ENCODE measurements at places on chromosomes 1 and 21.

DNA sequence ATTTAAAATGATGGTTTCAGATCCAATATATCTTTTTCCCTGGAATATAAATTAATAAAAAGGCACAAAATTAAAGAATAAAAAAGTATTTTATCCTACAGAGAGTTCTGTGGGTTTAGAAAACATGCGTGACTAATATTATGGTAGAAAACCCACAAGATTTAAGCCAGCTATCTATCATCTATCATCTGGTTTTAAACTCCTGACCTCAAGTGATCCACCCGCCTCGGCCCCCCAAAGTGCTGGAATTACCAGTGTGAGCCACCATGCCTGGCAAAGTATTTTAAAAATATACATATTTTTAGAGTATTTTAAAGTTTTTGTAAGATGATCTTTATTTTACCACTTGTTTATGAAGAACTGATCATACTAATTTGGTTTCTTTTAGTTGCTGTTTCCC lies 79.5 kb downstream of the NRIP1 start:
- DNase-seq = no peak

GRCh38 chr1:44049839-44050238 lies 18.6 kb upstream of the SLC6A9 start:
- peak; percentile 95 for DNase-seq

DNA sequence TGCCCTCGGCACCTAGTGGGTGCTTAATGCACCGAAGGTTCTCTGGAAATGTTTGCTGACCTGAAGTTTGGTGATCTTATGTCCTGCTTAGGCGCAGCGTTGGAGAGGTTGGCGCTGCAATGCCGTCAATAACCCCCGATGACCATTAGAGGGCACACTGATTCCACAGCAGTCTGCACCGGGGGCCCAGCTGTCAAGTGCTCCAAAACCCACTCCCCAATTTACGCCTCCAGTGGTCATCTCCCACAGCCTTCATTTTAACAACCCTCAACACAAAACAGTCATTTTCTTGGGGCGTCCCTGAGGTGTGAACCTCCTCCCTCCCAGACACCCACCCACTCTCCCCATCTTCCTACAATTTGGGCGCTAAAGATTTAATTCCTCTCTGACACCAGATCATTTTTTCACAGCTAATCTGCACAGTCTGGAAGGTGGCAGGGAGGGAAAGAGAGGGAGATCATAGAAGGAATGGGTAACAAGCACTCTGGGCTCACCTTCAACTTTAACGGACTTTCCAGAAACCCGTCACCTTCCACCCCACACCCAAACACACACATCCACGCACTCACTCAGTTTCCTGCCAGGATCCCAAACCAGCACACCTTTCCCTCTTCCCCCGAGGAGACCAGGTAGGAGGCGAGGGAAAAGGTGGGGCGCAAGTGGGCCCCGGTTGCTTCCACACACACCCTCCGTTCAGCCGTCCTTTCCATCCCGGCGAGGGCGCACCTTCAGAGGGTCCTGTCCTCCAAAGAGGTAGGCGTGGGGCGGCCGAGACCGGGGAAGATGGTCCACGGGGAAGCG lies 570 bp upstream of the NPR1 start:
- peak; percentile 60 for DNase-seq

DNA sequence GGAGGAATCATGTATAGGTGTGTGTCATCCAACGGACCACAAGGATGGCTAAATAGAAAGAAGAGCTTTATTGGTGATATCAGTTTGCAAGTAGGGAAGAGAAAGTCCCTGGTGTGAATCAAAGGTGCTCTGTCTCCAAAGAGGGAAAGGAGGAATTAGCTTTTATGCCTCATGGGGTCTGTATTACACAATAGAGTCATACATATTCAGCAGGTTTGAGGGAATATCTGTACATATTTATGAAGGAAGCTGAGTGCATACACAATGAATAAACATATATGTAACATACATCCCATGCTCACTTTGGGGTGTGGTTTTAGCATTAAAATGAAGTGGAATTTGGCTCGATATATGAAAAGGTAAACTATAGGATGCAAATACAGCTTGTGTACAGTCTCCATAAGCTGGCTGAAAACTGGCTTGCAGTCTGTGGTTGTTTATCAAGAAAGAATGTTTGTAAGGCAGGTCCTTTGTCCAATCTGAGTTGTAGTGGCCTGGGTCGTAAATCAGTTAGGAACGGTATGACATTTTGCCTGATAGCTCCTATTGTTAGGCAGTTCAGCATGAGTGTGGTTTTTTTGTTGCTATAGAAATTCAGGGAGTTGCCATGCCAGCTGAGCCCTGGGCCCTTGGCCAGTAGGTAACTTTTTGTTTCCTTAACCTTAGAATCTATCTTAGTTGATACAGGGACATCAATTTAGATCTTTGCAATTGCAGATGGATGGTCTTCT lies 198.0 kb upstream of the ZP4 start:
- no peak for DNase-seq

- DNase-seq = no peak
These were observed 43.6 kb upstream of the TIAM1 start for GRCh38 chr21:31387560-31388186.

DNA sequence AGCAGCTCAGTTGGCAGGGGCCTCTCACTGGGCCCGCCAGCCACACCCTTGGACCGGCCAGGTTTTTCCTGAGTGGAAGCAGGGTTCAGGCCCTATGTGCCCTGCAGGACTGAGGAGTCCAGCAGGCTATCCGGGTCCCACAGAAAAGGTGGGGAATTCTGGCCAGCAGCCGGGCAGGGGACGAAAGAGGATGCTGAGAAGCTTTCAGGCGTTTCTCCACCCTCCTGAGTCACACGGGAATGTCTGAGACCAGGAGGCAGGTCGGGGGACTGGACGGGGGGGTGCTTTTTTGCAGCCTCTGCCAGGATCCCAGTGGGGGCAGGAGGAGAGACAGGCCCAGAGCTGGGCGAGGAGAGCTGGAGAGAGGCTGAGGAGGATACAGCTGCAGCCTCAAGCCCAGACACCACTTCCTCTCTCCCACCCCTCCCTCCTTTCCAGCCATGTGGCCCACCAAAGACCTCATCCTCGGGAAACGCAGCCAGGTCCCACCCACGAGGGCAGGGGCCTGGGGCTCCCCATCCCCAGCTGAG lies 105.4 kb downstream of the SPSB1 start:
- peak; percentile 53 for DNase-seq

GRCh38 chr1:191152776-191153175 lies 675.1 kb upstream of the BRINP3 start:
- DNase-seq = no peak

DNA sequence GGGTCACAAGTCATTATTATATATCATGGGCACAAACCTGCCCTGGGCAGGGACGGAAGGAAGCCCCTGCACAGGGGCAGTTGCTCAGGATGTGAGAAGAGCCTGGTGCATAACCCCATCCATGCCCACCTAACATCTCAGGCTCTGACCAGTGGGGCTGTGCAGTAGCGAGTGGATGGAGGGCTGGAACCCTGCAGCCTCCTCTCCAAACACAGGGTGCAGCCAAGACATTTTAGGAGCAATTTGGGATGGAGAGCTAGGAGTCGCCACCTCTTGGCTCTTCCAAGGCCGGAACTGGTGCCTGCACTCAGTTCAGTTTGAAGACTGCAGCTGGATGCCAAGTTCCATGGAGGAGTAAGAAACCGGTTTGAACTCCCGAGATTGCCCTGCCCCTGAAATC lies 2.8 kb downstream of the MX1 start:
- DNase-seq = no peak

DNA sequence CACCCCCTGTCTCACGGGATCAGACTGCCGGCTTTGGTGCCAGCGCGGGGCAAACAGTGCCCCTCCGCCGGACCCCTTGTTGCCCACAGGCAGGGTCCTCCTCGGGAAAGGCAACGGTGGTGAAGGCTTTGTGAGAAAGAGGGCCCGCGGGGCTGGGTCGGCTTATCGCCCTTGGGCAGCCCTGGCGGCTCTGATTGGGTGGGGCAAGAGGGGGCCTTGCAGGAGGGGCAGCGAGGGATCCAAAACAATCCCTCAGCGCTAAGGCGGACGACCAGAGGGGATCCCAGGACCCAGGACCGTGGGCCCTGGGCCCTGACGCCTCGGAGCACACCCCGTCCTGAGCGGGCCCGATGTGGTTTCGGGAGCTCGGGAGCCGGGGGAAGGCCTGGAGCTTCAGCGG lies 3.9 kb upstream of the ZNF678 start:
- DNase-seq = no peak

DNA sequence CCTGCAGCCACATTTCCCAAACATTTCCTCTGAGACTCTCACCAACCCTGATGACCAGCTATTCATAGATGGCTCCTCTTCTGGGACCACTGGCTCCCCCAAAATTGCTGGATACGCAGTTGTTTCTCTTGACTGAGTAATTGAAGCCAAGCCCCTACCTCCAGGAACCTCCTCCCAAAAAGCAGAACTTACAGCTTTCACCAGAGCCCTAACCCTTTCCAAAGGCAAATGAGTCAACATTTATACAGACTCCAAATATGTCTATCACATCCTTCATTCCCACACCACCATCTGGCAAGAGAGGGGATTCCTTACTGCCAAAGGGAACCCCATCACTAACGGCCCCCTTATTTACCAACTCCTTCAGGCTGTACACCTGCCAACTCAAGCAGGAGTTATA lies 20.3 kb upstream of the CA6 start:
- no peak for DNase-seq

GRCh38 chr1:234868296-234869147 lies 258.5 kb upstream of the IRF2BP2 start:
- DNase-seq = no peak

DNA sequence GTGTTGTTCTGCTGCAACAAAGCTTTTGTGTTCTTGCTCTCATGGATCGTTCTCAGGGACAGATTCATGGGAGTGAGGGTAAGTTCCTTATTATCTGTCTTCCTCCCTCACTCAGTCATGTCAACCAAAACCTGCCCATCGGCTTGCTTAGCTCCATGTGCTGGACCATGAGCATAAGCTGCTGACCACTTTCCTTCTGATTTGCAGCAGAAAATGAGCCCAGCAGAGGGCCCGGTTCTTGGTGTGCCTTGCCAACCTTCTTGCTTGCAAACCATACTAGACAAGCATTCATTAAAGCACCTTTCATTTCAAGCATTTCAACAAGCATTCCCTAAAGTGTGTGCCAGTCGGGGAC lies 64.0 kb upstream of the COA6 start:
- no peak for DNase-seq

- DNase-seq = no peak
These were observed 4.8 kb upstream of the SPRR5 start for GRCh38 chr1:152942161-152942560.

DNA sequence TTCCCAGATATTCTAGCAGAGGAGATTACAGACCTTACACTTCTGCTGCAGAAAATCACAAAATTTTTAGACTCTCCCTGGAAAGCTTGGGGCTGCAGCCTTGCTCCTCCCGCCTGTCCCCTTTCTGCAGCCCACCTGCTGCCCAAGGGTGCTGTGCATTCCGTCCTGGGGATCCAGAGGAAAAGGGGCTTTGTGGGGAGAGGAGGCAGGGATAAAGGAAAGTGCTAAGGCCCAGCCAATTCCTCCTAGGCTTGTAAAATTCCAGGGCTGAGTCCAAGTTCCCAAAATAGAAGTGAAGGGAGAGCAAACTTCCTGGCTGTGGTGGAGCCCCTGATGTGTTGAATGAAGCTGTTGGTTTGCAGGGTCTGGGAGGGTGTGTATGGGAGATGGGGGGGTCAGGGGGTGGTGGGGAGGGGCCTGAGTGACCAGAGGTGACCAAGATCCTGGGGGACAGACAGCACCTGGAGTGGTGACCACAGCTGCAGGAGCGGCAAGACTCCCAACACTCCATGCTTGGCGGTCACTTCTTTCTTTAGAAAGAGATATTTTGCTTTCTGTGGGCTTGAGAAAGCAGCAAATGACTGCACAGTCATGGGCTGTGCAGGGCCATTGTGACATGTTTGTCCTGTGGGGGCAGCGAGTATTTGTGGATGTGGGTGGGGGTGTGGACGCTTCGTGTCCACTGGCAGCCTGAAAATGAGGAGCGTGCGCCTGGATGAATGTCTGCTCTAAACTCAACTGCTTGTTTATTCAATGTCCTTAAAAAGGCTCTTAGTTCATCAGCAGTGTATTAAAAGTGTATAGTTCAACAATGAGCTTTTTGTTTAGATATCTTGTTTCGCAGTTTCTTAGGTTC lies 68.4 kb downstream of the TLR5 start:
- DNase-seq = no peak
